Activated B cell treated with CpG ODN at 0.5 μM for 24 hours (primary cell): ENCODE measurements at places on chromosomes 11 and 22. TPM values are rescaled to one million over a fixed set of nuclear protein-coding genes. Genes with fewer than 3 reads are reported as not detected.

Gene TSPAN32
- 6.8 and 7.3 TPM in 2 replicates for total RNA-seq

Gene TMEM86A
- total RNA-seq, result 0.10 and 0.13 TPM in 2 replicates

Gene NUP160
- total RNA-seq, result 53.2 and 70.8 TPM in 2 replicates

Gene SYT8
- not detected in 2 replicates for total RNA-seq

Gene MMP7
- not detected in 2 replicates for total RNA-seq

Gene CHRM1
- not detected in 2 replicates for total RNA-seq

Gene PNPLA3
- total RNA-seq, result 0.33 TPM in 1 of 2 replicates, not detected in the other

Gene FGF3
- total RNA-seq, result not detected in 2 replicates

Gene APOA5
- not detected in 2 replicates for total RNA-seq

Gene FDXACB1
- total RNA-seq, result 7.4 and 7.8 TPM in 2 replicates

GRCh38 chr11:128908391-128909246 is 17.5 kb downstream of the KCNJ5 start:
- H3K27me3 ChIP-seq, result peaks cover 48% of the 10 kb centered on the region
- H3K36me3 ChIP-seq, result no peaks in the 10 kb centered on the region
- H3K4me3 ChIP-seq, result no peak overlapping the region
- no peak overlapping the region for H3K27ac ChIP-seq

DNA sequence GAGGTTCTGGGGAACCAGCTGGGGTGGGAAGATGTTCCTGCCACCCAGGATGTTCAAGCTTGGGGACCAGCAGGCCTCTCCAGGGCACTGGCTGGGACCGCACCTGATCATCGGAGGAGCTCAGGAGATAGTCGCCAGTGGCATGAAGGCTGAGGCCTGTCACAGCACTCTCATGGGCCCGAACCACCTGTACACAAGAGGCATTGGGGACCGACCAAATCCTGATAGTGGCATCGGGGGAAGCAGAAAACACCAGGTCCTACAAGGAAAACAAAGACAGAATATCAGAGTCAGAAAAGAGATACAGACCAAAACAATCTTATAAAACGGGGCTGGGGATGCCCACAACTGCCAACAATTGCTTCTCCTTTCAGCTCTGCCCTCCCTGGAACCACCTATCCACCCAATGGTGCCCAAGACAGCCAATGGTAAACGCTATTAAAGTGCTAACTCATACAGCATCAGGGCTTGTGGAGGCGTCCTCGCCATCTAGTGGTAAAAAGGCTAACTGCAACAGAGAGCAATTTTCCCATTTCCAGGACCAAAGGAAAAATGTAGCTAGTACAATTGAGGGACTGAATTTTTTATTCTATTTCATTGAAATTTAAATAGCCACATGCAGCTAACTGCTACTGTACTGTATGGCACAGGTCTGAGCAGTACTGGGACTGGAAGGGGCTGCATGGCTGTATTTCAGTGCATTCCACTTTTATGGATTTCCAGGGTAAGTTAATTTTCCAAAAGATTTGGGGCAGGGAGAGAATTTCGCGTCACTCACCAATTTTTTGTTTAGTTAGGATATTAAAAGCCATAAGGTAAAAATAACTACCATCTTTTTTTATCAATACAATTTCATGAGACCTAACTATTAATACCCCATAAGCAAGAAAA is 7.1 kb downstream of the PRPF19 start:
- no peaks in the 10 kb centered on the region for H3K27me3 ChIP-seq
- H3K4me3 ChIP-seq, result no peak overlapping the region
- no peak for DNase-seq
- peaks cover 10% of the 10 kb centered on the region for H3K4me1 ChIP-seq
- H3K36me3 ChIP-seq, result peaks cover 96% of the 10 kb centered on the region
- H3K27ac ChIP-seq, result no peak overlapping the region

DNA sequence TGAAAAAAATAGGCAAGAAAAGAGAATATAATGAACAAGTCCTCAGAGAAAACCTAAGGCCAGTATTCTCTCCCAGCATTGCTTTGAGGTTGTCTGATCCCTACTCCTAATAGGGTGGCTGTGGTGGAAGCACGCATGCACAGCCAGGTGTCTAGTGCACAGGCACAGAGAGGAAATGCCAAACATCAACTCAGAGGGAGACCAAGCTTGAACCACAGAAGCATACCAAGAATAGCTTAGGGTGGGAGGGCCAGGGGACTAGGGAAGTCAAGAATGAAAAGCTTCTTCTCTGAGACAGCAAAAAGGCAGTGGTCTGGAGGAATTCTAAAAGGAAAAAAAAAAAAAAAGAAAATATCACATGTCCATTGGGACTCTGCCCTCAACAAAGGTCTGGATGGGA is 244.1 kb upstream of the API5 start:
- no peak overlapping the region for H3K4me3 ChIP-seq
- H3K4me1 ChIP-seq, result no peaks in the 10 kb centered on the region
- no peak for DNase-seq
- no peaks in the 10 kb centered on the region for H3K36me3 ChIP-seq
- no peak overlapping the region for H3K27ac ChIP-seq

DNA sequence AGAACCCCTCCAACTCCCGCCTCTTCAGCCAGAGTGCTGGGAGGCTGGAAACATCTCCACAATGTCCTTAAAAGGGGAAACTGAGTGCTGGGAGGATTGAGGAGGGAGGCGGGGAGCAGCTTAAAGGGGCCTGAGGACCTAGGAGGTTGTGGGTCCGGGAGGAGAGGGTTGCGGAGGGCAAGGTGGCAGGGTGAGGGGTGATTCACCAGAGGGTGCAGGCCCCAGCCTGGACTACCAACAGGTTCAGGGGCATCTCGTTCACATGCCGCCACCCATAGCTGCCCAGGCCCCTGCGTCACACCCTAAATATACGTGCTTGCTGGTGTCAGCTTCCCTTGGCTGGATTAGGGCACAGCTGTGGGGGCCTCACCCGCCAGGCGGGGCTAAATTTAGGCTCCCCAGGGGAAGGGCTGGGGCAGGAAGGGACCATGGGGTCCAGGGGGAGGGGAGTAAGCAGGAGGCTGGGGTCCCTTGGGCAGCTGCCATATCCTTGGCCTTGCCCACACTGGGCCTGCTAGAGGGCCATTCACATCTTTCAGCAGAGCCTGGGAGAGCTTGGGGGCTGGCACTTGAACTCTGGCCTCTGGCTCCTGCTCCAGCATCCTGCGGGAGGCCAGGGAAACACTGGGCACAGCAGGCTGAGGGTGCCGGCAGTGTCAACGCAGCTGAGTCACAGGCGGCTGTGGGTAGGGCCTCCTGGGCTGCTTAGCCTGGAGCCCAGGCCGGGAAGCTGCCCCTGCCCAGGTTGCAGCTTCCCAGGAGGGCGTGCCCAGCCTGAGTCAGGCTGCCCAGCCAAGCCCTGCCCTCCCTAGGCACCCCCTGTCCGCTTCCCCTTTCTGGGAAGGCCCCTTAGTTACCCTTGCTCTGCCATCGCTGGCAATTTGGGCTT is 1.3 kb downstream of the EHBP1L1 start:
- peaks cover 38% of the 10 kb centered on the region for H3K36me3 ChIP-seq
- peaks cover 50% of the 10 kb centered on the region for H3K4me1 ChIP-seq
- DNase-seq, result peak; percentile 62
- peak overlapping the region; percentile 87 for H3K4me3 ChIP-seq
